Caki2 (cell line): ENCODE measurements at places on chromosomes 1 and 21. TPM values are rescaled to one million over a fixed set of nuclear protein-coding genes. Genes with fewer than 3 reads are reported as not detected.

The LIN28A gene
- total RNA-seq = not detected in 2 replicates

GRCh38 chr1:244841273-244841927, 5.9 kb downstream of the COX20 start:
- peak; percentile 76 for DNase-seq

DNA sequence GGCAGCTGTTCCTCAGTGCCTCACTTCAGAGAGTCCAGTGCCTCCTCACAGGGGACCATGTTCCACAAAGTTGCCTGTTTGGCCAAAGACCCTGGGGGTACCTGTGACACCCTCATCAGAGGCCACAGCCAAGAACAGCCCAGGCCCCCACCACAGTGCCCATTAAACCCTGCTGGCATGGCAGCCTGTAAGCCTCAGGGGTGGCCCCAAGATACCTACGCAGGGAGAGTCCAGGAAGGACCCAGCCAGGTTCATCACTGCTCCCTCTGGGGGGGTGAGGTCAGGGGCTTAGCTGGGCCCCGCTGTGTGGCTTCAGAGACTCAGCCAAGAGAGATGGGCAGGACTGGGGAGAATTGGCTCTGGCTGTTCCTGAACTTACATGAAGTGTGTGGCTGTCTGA, 19.1 kb upstream of the PRDM16 start:
- no peak for DNase-seq

The IFI44L gene
- total RNA-seq = 3.7 and 9.0 TPM in 2 replicates

The GRHL3 gene
- 0.03 and 0.26 TPM in 2 replicates for total RNA-seq
